ENCODE measurements at places on chromosomes 2 and 18. TPM values are rescaled to one million over a fixed set of nuclear protein-coding genes. Genes with fewer than 3 reads are reported as not detected.
A peak's percentile ranks its signal among the peaks of the same experiment; 100 is the strongest.

DNA sequence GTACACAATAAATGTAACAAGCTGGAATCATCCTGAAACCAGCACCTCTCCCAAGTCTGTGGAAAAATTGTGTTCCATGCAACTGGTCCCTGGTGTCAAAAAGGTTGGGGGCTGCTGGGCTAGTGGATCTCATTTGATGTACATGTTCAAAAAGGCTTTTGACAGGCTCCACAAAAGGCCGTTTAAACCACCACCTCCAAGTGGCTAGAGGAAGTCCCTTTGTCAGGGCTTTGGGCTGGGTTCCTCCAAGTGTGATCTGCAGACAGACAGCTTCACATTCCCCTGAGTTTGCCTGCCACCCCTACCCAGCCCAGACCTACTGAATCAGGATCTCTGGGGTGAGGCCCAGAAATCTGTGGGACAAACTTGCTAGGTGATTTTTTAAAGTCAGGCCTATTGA is 84.7 kb downstream of the TGFA start:
- H3K36me3 ChIP-seq: no peaks in the 10 kb centered on the region
- DNase-seq: peak; percentile 42
- H3K4me1 ChIP-seq: no peaks in the 10 kb centered on the region

GRCh38 chr2:64359171-64359891 is 94.6 kb upstream of the LGALSL start:
- peaks cover 16% of the 10 kb centered on the region for H3K27me3 ChIP-seq
- H3K4me3 ChIP-seq: no peak overlapping the region
- H3K27ac ChIP-seq: peak overlapping the region; percentile 20
- peaks cover 14% of the 10 kb centered on the region for H3K4me1 ChIP-seq
- no peaks in the 10 kb centered on the region for H3K36me3 ChIP-seq

DNA sequence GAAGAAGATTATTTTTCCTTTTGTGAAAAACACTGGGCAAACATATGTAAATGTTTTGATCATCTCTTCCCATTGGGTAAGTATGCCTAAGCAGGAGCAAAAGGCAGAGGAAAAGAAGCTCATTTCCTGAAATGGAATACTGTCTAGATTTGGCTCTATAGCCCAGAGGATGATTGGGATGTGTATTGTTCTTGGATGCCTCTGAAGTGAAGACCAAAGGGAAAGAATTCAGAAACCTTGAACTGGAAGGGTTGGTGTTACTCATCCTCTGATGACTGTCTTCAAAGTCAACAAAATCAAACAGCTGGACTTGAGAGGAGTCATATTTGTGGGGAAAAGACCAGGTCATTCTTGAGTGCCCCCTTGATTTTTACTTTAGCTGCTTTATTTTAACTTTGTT is 112.6 kb upstream of the NT5C1B start:
- H3K27me3 ChIP-seq: no peaks in the 10 kb centered on the region
- H3K4me1 ChIP-seq: peaks cover 9% of the 10 kb centered on the region
- no peak for DNase-seq
- H3K36me3 ChIP-seq: no peaks in the 10 kb centered on the region
- no peak overlapping the region for H3K27ac ChIP-seq

DNA sequence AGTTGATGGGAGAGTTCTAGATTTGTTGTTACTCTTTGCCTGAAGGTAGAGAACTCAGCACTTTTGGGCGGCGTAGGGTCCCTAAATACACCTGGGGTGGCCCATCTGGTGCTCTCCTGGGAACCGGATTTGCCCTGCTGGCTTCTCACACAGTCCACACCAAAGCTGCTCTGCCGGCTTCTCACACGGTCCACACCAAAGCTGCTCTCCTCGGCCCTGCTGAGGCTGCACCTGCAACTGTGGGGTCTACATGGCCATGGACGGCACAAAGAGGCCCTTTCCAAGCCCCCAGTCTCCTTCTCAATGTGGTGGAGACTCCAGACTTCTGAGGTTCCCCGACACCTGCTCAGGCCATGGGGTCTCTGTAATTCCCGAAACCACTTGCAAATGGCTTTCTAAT is 124.8 kb upstream of the GPC1 start:
- H3K27ac ChIP-seq: no peak overlapping the region
- H3K36me3 ChIP-seq: no peaks in the 10 kb centered on the region
- H3K4me3 ChIP-seq: no peak overlapping the region
- no peaks in the 10 kb centered on the region for H3K27me3 ChIP-seq
- peak; percentile 72 for DNase-seq

DNA sequence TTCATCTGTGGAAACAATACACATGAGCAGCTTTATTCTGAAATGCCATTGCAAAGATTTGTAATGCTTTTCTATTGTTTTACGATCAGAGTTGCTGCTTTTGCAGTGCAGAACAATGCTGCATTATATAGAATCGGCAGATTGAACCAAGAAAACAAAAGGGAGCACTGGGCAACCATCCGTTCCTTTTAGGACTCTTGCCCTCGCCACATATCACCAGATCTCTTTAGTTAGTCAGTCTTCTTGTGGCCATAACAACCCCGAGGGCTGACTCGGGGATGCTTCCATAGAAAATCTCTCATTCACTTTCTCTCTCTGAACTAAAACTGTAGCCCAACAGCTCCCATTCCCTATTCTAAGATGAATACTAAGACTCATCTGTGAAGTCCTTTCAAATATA is 340.4 kb downstream of the NRXN1 start:
- no peaks in the 10 kb centered on the region for H3K4me1 ChIP-seq
- H3K4me3 ChIP-seq: no peak overlapping the region
- no peak overlapping the region for H3K27ac ChIP-seq
- no peaks in the 10 kb centered on the region for H3K36me3 ChIP-seq

DNA sequence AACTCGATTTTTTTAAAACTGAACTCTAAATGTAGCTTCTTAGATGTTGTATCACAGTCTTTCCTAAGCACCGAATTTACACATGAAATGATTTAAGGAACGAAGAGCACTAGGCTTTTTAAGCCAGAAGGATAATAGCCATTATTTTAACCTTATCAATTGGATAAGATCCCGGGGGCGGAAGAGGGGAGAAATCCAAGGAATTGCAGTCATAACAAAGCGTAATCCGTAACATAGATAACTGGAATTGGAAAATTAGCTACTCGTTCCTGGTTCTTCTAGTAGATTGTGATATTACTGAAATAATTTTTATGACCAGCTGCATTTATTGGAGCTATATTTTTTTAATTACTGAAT is 988 bp upstream of the KANSL1L start:
- no peaks in the 10 kb centered on the region for H3K36me3 ChIP-seq
- H3K27ac ChIP-seq: peak overlapping the region; percentile 96
- peaks cover 30% of the 10 kb centered on the region for H3K4me1 ChIP-seq

- H3K4me1 ChIP-seq: peaks cover 19% of the 10 kb centered on the region
- H3K4me3 ChIP-seq: no peak overlapping the region
These were observed 165.2 kb upstream of the COL3A1 start for GRCh38 chr2:188808947-188809355.

FOXD4L1 gene
- 0.18 TPM for total RNA-seq

STPG4 gene
- total RNA-seq: 0.37 TPM

DNA sequence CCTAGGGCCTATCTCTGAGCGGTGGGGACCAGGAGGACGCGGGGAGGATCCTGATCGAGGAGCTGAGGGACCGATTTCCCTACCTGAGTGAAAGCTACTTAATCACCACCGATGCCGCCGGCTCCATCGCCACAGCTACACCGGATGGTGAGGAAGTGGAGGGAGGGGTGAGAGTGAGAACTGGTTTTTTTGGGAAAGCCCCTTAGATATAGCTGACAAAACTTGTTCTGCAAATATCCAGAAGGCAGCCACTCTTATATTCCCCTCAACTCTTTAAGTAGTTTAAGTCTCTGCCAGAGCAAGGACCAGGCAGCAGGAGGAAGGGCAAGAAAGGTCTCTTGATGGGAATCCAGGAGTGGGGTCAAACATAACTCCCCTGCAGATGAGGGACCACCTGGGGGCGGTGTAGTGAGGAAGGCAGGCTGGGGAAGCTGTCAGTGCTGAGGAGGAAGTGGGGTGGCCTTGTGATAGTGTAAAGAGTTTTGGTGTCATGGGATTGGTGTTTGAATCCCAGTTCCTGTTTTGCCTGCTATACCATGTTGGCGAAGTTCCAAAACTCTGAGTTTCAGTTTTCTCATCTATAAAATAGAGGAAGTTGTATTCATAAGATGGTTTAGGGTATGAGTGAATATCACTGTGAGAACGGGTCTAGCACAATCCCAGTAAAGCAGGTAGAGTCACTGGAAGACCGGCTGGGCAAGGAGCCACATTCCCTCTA is 3.4 kb downstream of the NAGK start:
- no peak overlapping the region for H3K4me3 ChIP-seq
- peaks cover 42% of the 10 kb centered on the region for H3K36me3 ChIP-seq
- no peaks in the 10 kb centered on the region for H3K27me3 ChIP-seq
- peak overlapping the region; percentile 29 for H3K27ac ChIP-seq
- peaks cover 36% of the 10 kb centered on the region for H3K4me1 ChIP-seq

NR4A2 gene
- 1.8 TPM for total RNA-seq

DNA sequence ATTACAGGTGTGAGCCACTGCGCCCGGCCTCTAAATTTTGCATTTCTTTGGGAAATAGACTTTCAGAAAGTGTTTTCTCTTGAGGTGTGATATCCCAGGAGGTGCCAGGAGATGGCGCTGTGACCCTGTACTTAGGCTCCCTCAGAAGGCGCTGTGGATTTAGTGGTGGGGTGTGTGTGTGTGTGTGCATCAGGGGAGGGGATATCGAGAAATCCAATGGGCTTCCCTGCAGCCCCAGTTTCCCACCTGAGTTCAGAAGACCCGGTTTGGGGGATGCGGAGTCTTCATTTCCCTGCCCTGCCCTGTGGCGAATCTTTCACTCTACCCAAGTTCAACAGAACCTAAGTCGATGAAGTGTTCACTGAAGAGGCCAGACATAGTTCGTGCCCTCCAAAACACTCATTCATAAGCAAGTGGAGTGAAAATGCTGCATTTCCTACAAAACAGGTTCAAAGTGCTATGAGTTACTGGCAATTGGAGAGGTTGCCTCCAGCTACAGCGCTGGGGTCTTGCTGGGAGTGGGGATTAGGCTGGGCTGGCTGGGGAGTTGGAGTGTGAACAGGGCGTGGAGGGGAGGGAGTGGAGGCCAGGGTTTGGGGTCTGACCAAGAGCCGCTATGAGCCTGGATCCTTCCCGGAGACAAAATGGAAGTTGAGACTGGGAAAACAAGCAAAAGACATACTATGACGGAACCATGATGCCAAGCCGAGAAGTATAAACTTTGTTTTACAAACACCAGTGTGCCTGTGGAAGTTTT is 6.5 kb upstream of the WNT6 start:
- H3K36me3 ChIP-seq: no peaks in the 10 kb centered on the region
- DNase-seq: no peak
- H3K27me3 ChIP-seq: peaks cover 51% of the 10 kb centered on the region
- peaks cover 23% of the 10 kb centered on the region for H3K4me1 ChIP-seq
- H3K4me3 ChIP-seq: no peak overlapping the region
- H3K27ac ChIP-seq: no peak overlapping the region

DNA sequence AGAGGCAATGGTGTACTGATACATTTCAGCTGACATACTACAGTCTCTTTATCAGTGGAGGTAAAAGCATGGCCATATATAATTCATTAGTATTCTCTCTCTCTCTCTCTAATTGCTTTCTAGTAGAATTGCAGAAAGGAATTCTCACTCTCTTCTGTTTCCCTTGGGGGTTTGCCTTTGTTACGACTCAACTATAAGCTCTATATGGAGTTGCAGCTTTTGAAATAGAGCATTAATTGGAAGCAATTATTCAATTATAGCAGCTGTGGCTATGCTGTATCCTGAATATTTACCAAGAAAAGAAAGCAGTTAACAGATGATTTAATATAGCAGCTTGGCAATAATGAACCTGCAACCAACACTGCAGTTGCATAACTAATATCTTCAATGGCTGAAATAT is 132.7 kb upstream of the STON1 start:
- no peaks in the 10 kb centered on the region for H3K36me3 ChIP-seq
- H3K4me1 ChIP-seq: no peaks in the 10 kb centered on the region
- no peak overlapping the region for H3K27ac ChIP-seq
- no peak for DNase-seq
- no peaks in the 10 kb centered on the region for H3K27me3 ChIP-seq

DNA sequence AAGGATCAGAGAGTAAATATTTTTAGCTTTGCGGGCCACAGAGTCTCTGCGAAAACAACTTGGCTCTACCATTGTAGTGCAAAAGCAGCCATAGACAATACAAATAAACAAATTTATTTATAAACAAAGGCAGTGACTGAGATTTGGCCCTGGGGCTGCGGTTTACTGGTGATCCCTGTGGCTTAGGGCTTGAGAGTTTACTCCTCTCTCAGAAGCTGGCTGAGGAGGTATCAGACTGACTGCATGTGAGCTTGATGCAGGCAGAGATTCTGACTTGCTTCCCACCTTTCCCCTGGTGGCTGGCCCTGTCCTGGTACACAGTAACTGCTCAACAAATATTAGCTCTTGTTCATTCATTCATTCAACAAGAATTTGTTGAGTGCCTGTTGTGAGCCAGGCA is 81.5 kb downstream of the PRKCE start:
- no peaks in the 10 kb centered on the region for H3K27me3 ChIP-seq
- H3K36me3 ChIP-seq: no peaks in the 10 kb centered on the region
- H3K4me3 ChIP-seq: no peak overlapping the region
- no peaks in the 10 kb centered on the region for H3K4me1 ChIP-seq
- DNase-seq: no peak

DNA sequence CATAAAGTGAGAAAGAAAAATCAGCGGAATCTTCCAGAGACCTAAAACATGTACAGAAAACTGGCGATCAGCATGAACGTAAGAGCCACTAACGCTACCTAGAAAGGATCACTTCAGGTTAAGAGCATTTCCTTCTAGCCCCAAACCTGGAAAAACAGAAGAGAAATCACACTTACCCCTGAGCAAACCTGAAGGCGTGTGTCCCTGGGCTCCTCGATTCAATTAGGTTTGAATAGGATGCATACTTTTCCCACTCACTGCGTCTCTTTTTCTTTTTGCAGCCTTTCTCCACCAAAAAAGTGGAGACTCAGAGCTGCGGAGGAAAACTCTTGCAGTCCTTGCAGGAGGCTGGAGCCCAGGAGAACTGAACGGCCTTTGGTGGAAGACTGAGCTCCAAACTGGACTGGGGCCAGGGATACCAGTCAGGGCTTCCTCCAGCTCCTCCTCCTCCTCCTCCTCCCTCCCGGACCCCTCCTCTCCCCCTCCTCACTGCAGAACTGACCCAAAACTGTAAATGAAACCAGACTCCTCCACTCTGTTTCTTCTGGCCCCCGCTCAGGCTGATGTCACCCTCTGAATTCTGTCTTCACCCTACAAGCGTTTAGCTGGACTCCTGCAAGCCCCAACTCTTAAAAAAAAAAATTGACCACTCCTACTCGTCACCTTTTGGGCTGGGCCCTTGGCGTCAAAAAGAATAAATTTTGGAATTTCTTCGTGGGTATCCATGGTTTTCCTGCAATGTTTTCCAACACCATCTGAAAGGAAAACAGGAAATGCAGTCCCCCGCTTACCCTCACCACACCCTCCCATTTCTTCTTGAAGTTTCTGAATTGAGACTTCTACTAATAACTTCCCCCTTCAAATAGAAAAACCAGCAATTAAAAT is at the start of gene COL6A3:
Gene COL6A3, minus strand, starts transcription at position 388 of the 885 bp plus-strand sequence. CDS start 17,347 bp downstream, outside the sequence.
- peaks cover 51% of the 10 kb centered on the region for H3K4me1 ChIP-seq
- H3K27me3 ChIP-seq: no peaks in the 10 kb centered on the region
- peak within 1 kb of the TSS; percentile 78 for H3K4me3 ChIP-seq
- no peaks in the 10 kb centered on the region for H3K36me3 ChIP-seq
- peak within 1 kb of the TSS; percentile 81 for H3K27ac ChIP-seq
- no peak for DNase-seq

SPEG gene
- 27.0 TPM for total RNA-seq

GRCh38 chr2:211833582-211834279 is 704.9 kb downstream of the ERBB4 start:
- no peak for DNase-seq
- no peaks in the 10 kb centered on the region for H3K36me3 ChIP-seq
- no peaks in the 10 kb centered on the region for H3K27me3 ChIP-seq

All from osteocyte (in vitro differentiated cells).